ENCODE measurements at places on chromosomes 1 and 21.

GRCh38 chr1:207992677-207993236 lies 81.8 kb upstream of the CD34 start:
- DNase-seq = no peak

DNA sequence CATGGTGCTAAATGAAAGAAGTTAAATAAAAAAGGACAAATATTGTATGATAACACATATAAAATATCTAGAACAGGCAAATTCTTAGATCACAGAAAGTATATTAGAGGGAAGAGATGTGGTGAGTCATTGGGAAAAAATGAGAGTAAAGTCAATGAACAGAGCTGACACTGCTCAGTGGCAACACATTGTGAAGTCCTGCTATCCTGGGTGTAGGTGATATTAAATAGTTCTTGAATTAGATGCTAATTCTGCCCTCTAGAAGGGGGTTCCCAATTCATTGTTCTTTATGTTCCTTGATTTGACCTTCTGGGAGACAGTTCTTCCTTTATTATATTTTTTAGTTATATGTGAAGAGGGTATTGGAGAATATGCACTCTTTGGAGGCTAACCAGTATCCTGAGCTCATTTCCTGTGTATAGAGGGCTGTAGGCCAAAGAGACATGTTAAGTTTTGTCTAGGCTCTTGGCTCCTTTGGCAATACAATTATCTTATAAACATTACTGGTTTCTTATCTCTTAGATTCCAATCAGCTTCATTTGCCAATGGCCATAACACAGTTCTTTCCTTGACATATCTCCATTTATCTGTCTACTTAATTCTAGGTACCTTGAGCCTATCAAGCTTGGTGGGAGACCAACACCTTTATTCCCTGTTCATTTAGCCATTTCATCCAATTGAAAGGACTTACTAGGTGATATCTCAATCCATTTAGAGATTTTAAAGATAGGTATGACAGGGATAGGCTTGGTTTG lies 6.6 kb upstream of the SLC35A3 start:
- DNase-seq = no peak

- DNase-seq = no peak
Observed at GRCh38 chr1:241888232-241888631, 40.2 kb downstream of the EXO1 start.

DNA sequence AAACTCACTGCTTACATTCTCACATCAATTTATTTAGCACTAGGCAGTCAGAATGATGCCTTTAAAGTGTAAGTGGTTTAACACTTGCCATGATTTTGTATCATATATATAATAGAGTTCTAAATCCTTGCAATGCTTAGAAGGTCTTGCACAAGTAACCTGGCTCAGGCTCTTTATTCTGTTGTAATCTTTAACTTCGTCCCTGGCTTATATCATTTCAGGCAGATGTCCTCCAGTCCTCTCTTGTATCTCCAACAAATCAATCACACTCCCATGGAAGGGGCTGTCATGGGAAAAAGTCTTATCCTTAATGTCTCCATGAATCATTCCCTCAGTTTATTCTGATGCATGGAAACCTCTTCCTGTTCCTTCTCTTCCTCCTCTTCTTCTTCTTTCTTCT lies 841.6 kb upstream of the B3GALT2 start:
- DNase-seq = no peak

DNA sequence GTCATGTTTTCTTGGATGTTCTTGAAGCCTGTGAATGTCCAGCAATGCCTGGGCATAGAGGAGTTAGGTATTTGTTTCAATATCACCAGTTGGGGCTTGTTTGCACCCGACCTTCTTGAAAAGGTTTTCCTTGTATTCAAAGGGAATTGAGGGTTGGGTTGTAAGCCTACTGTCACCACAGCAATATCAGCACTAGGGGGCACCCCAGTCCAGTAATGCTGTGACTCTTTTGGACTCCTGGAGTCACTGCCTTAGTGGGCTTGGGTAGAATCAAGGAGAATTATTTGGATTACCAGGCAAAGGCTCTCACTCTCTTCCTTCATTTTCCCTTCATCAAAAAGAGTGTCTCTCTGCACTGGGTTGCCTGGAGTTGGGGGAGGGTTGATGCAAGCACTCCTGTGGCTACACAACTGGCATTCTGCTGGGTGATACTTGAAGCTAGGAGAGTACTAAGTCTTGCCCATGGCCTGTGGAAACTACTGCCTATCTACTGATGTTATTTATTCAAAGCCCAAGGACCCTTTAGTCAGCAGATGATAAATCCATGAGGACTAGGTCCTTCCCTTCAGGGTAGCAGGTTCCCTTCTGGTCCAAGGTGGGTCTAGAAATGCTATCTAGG lies 34.5 kb downstream of the OR10R2 start:
- no peak for DNase-seq
